Peyer's patch (tissue), 4 donors: ENCODE measurements at places on chromosomes 2 and 18. TPM values are rescaled to one million over a fixed set of nuclear protein-coding genes. Genes with fewer than 3 reads are reported as not detected.

- DNase-seq = no peak
- H3K4me3 ChIP-seq = no peak overlapping the region
Measured at GRCh38 chr2:10482913-10483312, 34.8 kb upstream of the ODC1 start.

RTP5 gene
- total RNA-seq = not detected

TFCP2L1 gene
- total RNA-seq = 5.0 TPM

PER2 gene
- total RNA-seq = 43.3 TPM

DNA sequence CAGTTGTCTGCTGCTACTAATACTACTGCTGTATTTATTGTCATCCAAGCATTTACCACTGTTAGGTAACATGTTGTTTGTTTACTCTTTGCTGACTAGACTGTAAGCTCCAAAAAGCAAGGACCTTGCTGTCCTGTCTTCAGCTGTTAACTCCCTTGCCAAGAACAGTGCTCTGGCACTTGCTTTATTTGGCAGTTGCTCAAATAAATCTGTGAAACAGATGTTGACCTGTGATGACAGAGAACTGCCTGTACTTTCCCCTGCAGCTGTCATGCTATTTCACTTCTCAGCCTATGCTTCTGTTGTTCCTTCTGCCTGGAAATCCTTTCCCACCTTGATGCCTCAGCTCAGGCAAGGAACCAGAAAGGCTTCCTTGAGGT is 181.2 kb downstream of the ATAD2B start:
- H3K4me3 ChIP-seq = no peak overlapping the region
- H3K27ac ChIP-seq = no peak overlapping the region
- H3K27me3 ChIP-seq = no peaks in the 10 kb centered on the region
- no peak for DNase-seq
- H3K36me3 ChIP-seq = no peaks in the 10 kb centered on the region
- no peaks in the 10 kb centered on the region for H3K4me1 ChIP-seq

ICA1L gene
- total RNA-seq = 5.8 TPM

GRCh38 chr2:156021146-156022040 is 311.1 kb downstream of the NR4A2 start:
- no peaks in the 10 kb centered on the region for H3K36me3 ChIP-seq
- no peak overlapping the region for H3K4me3 ChIP-seq
- no peaks in the 10 kb centered on the region for H3K4me1 ChIP-seq
- no peaks in the 10 kb centered on the region for H3K27me3 ChIP-seq

WNT10A gene
- not detected for total RNA-seq

- H3K4me3 ChIP-seq = no peak overlapping the region
- no peaks in the 10 kb centered on the region for H3K36me3 ChIP-seq
- no peak for DNase-seq
- no peak overlapping the region for H3K27ac ChIP-seq
- no peaks in the 10 kb centered on the region for H3K27me3 ChIP-seq
Measured at GRCh38 chr2:101623031-101623521, 74.4 kb upstream of the MAP4K4 start.
